ENCODE measurements at places on chromosomes 12 and 14. TPM values are rescaled to one million over a fixed set of nuclear protein-coding genes. Genes with fewer than 3 reads are reported as not detected.
A peak's percentile ranks its signal among the peaks of the same experiment; 100 is the strongest.

Gene FAM90A1
- total RNA-seq, result 0.33 TPM

Gene IPO4
- 73.7 TPM for total RNA-seq

Gene TAMALIN
- 6.4 TPM for total RNA-seq

Gene ALG10B
- total RNA-seq, result 14.2 TPM

Gene EML1
- 1.7 TPM for total RNA-seq

Gene SERPINA10
- total RNA-seq, result not detected

Gene MSI1
- 1.3 TPM for total RNA-seq

Gene TMPRSS12
- total RNA-seq, result not detected

Gene HOXC11
- not detected for total RNA-seq

Gene SYNDIG1L
- total RNA-seq, result not detected

DNA sequence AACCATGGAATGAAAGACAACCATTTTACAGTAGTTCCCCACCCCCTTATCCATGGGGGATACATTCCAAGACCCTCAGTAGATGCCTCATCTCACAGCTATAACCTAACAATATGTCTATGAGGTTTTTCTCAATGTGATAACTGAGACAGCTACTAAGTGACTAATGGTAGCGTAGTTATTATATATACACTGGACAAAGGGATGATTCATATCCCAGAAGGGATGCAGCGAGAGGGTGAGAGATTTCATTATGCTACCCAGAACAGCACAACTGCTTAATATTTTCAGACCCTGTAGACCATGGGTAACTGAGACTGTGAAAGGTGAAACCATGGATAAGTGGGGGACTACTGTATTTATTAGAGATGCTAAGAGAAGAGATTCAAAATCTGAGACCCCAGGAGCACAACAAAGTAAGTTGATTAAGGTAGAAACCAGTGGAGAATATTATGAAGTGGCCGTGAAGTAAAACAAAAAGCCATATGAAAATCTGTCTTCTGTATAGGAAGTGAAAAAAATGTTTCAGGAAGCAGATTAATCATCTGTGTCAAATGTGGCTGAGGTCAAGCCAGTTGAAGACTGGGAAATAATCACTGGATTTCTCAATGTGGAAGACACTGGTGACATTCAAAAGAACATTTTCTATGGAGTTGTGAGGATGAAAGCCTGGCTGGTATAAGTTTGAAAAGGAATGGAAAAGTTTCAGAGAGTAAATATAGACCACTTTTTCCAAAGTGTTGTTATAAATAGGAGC, 77.2 kb downstream of the RPL10L start:
- no peak for DNase-seq
- no peak overlapping the region for H3K27ac ChIP-seq
- no peak overlapping the region for H3K4me3 ChIP-seq
- no peaks in the 10 kb centered on the region for H3K4me1 ChIP-seq
- no peaks in the 10 kb centered on the region for H3K27me3 ChIP-seq

GRCh38 chr14:92675421-92675820, 73.0 kb downstream of the LGMN start:
- no peak overlapping the region for H3K4me3 ChIP-seq
- H3K4me1 ChIP-seq, result peaks cover 60% of the 10 kb centered on the region
- DNase-seq, result no peak

GRCh38 chr12:10636124-10636523, 22.7 kb upstream of the MAGOHB start:
- no peaks in the 10 kb centered on the region for H3K4me1 ChIP-seq
- no peaks in the 10 kb centered on the region for H3K36me3 ChIP-seq
- DNase-seq, result no peak
- no peak overlapping the region for H3K4me3 ChIP-seq

DNA sequence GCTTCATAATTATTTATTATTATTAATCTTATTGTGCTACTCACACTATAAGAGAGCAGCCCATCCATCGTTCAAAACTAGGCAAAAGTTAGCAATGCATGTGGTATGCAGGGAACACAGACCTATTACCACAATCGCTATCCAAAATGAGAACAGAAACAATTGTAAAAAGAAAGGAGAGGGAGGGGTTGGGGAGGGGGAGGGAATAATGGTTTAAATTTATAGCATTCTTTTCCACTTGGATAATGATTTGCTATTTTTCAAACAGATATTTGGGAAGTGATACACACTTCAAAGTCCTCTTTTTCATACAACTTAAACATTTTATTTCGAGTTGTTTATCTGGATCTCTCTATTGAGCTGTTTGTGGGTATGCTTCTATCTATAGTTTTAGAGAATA, 248.6 kb upstream of the SOX5 start:
- H3K4me1 ChIP-seq, result no peaks in the 10 kb centered on the region
- no peak for DNase-seq
- H3K27ac ChIP-seq, result no peak overlapping the region

DNA sequence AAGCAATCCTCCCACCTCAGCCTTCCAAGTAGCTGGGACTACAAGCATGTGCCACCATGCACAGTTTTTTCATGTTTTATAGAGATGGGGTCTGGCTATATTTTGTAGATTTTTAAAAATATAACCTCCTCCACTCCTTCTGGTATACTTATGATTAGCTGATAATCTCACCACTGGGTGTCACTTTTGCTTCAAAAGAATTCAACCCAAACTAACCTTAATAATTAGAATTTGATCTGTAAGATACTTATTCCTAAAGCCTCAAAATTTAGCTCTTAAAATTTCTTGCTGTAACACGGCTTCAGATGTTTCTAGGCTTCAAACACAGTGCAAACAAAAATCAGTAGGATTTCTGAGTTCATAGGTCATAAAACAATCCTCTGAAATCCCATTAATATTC, 130.3 kb downstream of the CEP83 start:
- no peak overlapping the region for H3K4me3 ChIP-seq
- peaks cover 56% of the 10 kb centered on the region for H3K36me3 ChIP-seq
- H3K4me1 ChIP-seq, result peaks cover 19% of the 10 kb centered on the region
- no peak for DNase-seq
- no peaks in the 10 kb centered on the region for H3K27me3 ChIP-seq

GRCh38 chr12:98417266-98417665, 98.1 kb upstream of the TMPO start:
- H3K4me3 ChIP-seq, result no peak overlapping the region
- no peaks in the 10 kb centered on the region for H3K4me1 ChIP-seq
- H3K27ac ChIP-seq, result no peak overlapping the region
- H3K27me3 ChIP-seq, result peaks cover 3% of the 10 kb centered on the region
- no peak for DNase-seq

GRCh38 chr14:51533872-51534553, 117.7 kb upstream of the FRMD6 start:
- H3K27ac ChIP-seq, result no peak overlapping the region
- no peak overlapping the region for H3K4me3 ChIP-seq
- no peaks in the 10 kb centered on the region for H3K36me3 ChIP-seq
- peaks cover 1% of the 10 kb centered on the region for H3K27me3 ChIP-seq
- no peak for DNase-seq

- no peak overlapping the region for H3K4me3 ChIP-seq
- no peak overlapping the region for H3K27ac ChIP-seq
- H3K36me3 ChIP-seq, result no peaks in the 10 kb centered on the region
- H3K4me1 ChIP-seq, result no peaks in the 10 kb centered on the region
- DNase-seq, result no peak
Measured at GRCh38 chr14:55122440-55122986, 6.5 kb upstream of the LGALS3 start.

- peaks cover 58% of the 10 kb centered on the region for H3K36me3 ChIP-seq
- no peaks in the 10 kb centered on the region for H3K27me3 ChIP-seq
- peaks cover 35% of the 10 kb centered on the region for H3K4me1 ChIP-seq
- peak overlapping the region; percentile 94 for H3K4me3 ChIP-seq
Measured at GRCh38 chr12:6494258-6494743, 399 bp downstream of the NCAPD2 start.

- H3K4me3 ChIP-seq, result no peak overlapping the region
- DNase-seq, result peak; percentile 51
- H3K4me1 ChIP-seq, result peaks cover 32% of the 10 kb centered on the region
- H3K27me3 ChIP-seq, result no peaks in the 10 kb centered on the region
Measured at GRCh38 chr12:44812062-44812461, 64.1 kb downstream of the NELL2 start.

- no peaks in the 10 kb centered on the region for H3K4me1 ChIP-seq
- DNase-seq, result no peak
- peaks cover 24% of the 10 kb centered on the region for H3K27me3 ChIP-seq
- no peak overlapping the region for H3K4me3 ChIP-seq
- H3K27ac ChIP-seq, result no peak overlapping the region
Measured at GRCh38 chr12:132389026-132389425, 59.6 kb upstream of the GALNT9 start.

DNA sequence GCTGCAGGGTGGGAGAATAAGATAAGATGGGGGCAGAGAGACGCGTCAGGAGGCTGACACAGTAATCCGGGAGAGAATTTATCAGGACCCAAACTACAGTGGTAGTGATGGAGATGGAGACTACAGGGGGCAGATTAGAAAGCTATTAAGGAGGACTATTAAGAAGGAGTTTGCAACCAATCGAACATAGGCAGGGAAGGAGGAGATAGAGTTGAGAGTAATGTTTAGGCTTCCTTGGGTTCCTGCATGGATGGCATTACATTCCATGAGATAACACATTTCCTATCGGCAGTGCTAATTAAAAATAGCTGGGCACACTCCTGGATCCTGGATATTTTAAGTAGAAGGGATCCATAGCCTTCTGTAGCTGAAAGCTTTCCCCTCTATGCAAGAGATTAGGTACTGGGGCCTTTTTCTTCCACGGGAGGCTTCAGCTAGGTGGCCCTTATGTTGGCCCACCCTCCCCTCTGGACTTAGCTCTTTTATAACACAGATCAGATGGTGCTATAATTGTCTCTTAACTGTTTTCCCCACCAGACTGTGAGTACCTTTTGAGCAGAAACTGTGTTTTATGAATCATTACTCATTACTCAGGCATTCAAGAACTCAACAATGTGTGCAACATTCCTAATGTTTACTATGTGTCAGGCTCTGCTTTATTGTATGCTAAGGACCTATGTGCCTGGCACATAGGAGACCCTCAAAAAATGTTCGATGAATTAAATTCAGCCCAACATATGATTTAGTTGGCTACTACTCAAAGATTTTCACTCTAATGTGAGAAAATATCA, 113.0 kb downstream of the RMST start:
- H3K36me3 ChIP-seq, result no peaks in the 10 kb centered on the region
- H3K4me1 ChIP-seq, result no peaks in the 10 kb centered on the region
- no peak for DNase-seq
- H3K27me3 ChIP-seq, result no peaks in the 10 kb centered on the region
- H3K27ac ChIP-seq, result no peak overlapping the region
- no peak overlapping the region for H3K4me3 ChIP-seq

DNA sequence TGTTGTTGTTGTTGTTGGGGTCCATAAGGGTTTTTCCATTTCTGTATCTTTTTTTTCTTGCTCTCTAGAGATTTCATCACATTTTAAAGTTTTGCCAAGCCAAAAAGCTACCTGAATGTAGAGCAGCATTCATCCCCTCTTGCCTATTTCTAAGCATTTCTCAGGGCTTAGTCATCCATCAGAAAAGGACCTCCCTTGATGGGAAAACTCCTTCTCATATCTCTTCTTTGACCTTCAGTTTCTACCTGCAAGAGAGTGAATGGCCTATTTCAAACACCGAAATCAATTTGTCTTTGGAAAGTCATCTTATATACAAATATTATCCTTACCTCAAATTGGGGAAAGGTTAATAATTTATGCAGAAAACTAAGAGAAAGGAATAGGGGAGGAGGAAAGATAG, 4.5 kb downstream of the MYBPC1 start:
- DNase-seq, result no peak
- H3K4me3 ChIP-seq, result no peak overlapping the region
- H3K27ac ChIP-seq, result no peak overlapping the region

DNA sequence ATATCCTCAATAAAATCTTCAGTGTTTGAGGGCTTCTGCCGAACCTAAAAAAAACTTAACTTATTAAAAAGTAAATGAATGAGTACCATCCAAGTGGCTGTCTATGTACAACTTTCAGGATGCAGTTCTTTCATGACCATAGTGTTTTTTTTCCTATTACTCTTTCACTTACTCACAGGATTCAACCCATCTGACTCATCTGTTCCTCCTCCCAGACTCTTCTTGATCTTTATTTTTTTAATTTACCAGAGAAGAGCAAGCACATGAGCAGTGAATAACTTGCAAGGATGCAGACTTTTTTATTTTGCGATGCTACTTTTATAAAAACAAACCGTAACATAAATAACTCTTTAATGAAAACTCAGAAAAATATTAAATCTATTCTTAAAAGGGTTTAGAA, 24.5 kb downstream of the RECQL start:
- H3K4me3 ChIP-seq, result no peak overlapping the region
- H3K4me1 ChIP-seq, result peaks cover 15% of the 10 kb centered on the region
- DNase-seq, result no peak
- peaks cover 35% of the 10 kb centered on the region for H3K36me3 ChIP-seq
- no peaks in the 10 kb centered on the region for H3K27me3 ChIP-seq

DNA sequence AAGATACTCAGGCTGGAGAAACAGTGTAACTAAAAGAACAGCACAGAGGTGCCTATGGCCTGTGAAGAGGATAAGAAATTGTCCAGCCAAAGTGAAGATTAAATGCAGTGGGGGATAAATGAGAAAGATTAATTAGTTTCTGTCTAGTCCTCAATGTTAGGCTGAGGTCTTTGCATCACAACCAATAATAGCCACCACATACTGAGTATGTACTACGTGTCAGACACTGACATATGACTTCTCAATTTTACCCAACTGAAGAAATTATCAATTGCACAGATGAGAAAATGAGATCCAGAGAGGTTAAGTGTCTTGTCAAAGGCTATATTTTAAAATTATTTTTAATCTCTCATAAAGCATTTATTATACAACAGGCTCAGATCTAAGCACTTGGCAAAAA, 285.9 kb downstream of the PDZRN4 start:
- peaks cover 2% of the 10 kb centered on the region for H3K27me3 ChIP-seq
- H3K4me3 ChIP-seq, result no peak overlapping the region
- no peaks in the 10 kb centered on the region for H3K36me3 ChIP-seq
- no peak for DNase-seq

- peaks cover 18% of the 10 kb centered on the region for H3K4me1 ChIP-seq
- H3K4me3 ChIP-seq, result no peak overlapping the region
- no peak for DNase-seq
- H3K27me3 ChIP-seq, result no peaks in the 10 kb centered on the region
Measured at GRCh38 chr12:12676605-12677004, 19.4 kb downstream of the GPR19 start.

- H3K27me3 ChIP-seq, result peaks cover 2% of the 10 kb centered on the region
- no peaks in the 10 kb centered on the region for H3K4me1 ChIP-seq
- no peak for DNase-seq
- no peaks in the 10 kb centered on the region for H3K36me3 ChIP-seq
- no peak overlapping the region for H3K4me3 ChIP-seq
Measured at GRCh38 chr12:15608406-15608805, 180.8 kb downstream of the EPS8 start.

DNA sequence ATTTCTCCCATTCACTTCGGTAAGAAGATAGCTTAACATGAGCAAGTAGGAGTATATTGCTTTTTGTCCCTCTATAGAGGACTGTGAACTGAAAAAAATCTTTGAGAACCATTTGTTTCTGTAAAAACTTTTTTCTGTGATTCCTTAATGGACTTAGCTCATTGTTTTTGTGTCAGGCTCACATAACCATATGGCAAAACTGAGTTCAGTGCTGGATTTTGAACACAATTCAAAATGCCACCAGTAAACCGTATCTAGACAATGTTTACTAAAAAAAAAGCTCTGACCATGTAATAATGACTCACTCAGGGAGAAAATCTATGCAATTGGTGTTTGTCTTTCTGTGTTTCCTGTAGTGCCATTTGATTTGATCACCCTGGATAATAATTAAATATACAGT, 5.2 kb downstream of the TRHDE start:
- H3K36me3 ChIP-seq, result no peaks in the 10 kb centered on the region
- peaks cover 23% of the 10 kb centered on the region for H3K27me3 ChIP-seq
